Large intestine (tissue), 12 donors: ENCODE measurements at places on chromosomes 13 and 19. TPM values are rescaled to one million over a fixed set of nuclear protein-coding genes. Genes with fewer than 3 reads are reported as not detected.

DNA sequence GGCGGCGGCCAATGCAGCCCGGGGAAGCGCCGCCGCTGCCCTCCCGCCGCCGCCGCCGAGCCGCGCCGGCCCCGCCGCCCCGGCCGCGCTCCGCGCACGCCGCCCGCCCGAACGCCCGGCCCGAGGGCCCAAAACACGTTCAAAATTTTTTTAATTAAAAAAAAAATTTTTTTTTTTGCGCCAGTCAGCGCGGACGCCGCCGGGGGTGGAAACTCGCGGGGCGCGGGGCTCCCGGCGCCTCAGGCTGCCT lies 468 bp downstream of the HMGB1 start:
- H3K36me3 ChIP-seq = peaks cover 11% of the 10 kb centered on the region
- H3K4me1 ChIP-seq = peaks cover 13% of the 10 kb centered on the region
- no peak for DNase-seq
- peak overlapping the region; percentile 79 for H3K27ac ChIP-seq
- peak overlapping the region; percentile 45 for H3K4me3 ChIP-seq

GRCh38 chr13:74889321-74889720 lies 592.6 kb downstream of the TBC1D4 start:
- DNase-seq = no peak
- no peaks in the 10 kb centered on the region for H3K27me3 ChIP-seq
- H3K36me3 ChIP-seq = no peaks in the 10 kb centered on the region
- H3K4me3 ChIP-seq = no peak overlapping the region
- no peaks in the 10 kb centered on the region for H3K4me1 ChIP-seq

GRCh38 chr13:83592095-83592494 lies 290.2 kb downstream of the SLITRK1 start:
- no peaks in the 10 kb centered on the region for H3K27me3 ChIP-seq
- H3K4me1 ChIP-seq = no peaks in the 10 kb centered on the region
- H3K4me3 ChIP-seq = no peak overlapping the region
- H3K27ac ChIP-seq = no peak overlapping the region

GRCh38 chr13:51796546-51796945 lies 7.4 kb downstream of the DHRS12 start:
- peaks cover 2% of the 10 kb centered on the region for H3K4me1 ChIP-seq
- no peak overlapping the region for H3K4me3 ChIP-seq
- peaks cover 4% of the 10 kb centered on the region for H3K36me3 ChIP-seq
- no peaks in the 10 kb centered on the region for H3K27me3 ChIP-seq
- DNase-seq = no peak

GRCh38 chr13:25980255-25980654 lies 71.6 kb downstream of the SHISA2 start:
- H3K4me1 ChIP-seq = no peaks in the 10 kb centered on the region
- no peak overlapping the region for H3K27ac ChIP-seq
- peaks cover 16% of the 10 kb centered on the region for H3K27me3 ChIP-seq
- no peaks in the 10 kb centered on the region for H3K36me3 ChIP-seq
- no peak overlapping the region for H3K4me3 ChIP-seq
- no peak for DNase-seq

- H3K27me3 ChIP-seq = no peaks in the 10 kb centered on the region
- H3K4me3 ChIP-seq = no peak overlapping the region
- H3K27ac ChIP-seq = no peak overlapping the region
Measured at GRCh38 chr13:87777387-87777786, 106.2 kb downstream of the SLITRK5 start.

GRCh38 chr19:40413291-40413845 lies at the start of gene PRX:
Gene PRX (minus strand): TSS chr19:40413378. CDS start chr19:40407932, 5,446 bp downstream.
- H3K36me3 ChIP-seq = no peaks in the 10 kb centered on the region
- peaks cover 29% of the 10 kb centered on the region for H3K4me1 ChIP-seq
- H3K27ac ChIP-seq = no peak within 1 kb of the TSS
- H3K4me3 ChIP-seq = no peak within 1 kb of the TSS

Gene KLK13
- polyA plus RNA-seq = 0.45 TPM

Gene DZIP1
- 16.9 TPM for polyA plus RNA-seq

DNA sequence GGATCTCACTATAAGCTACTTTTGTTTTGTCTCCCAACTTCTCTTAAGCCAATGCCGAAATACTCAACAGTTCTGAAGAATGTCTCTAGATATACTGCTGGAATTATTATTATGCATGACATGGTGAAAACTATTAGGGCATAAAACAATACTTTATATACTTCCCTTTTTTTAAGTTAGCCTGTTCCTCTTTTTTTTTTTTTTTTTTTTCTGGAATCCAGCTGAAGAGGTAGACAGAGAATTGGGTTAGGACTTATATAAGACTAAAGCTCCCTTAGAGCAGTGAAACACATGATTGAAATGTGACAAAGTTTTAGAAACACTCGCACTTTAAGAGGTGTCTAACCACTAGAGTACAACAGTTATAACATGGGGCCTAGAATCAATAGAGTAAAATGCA lies 850.9 kb upstream of the PCDH9 start:
- no peaks in the 10 kb centered on the region for H3K27me3 ChIP-seq
- DNase-seq = no peak
- H3K36me3 ChIP-seq = no peaks in the 10 kb centered on the region

Gene RAB8A
- 74.1 TPM for polyA plus RNA-seq

DNA sequence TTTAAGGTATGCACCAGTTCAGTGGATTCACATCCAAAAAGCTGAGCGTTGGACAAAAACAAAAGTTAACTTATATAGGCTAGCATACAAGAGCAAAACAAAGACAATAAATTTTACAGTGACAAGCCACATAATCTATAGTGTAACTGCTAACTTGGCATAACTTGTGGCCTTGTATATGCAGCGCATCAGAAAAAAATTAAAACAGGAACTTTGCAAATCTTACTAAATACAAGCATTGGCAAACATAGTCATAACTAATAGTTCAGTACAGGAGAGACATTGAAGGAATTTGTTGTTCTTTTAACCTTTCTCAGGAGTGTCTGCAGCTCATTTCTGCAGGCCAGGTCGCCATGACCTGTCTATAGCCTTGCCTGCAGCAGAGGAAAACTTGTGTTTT lies 54.6 kb downstream of the OR10H4 start:
- DNase-seq = no peak
- H3K27me3 ChIP-seq = no peaks in the 10 kb centered on the region
- H3K4me1 ChIP-seq = peaks cover 6% of the 10 kb centered on the region
- no peaks in the 10 kb centered on the region for H3K36me3 ChIP-seq
- H3K27ac ChIP-seq = no peak overlapping the region

Gene PSG3
- polyA plus RNA-seq = not detected

Gene KASH5
- polyA plus RNA-seq = not detected

DNA sequence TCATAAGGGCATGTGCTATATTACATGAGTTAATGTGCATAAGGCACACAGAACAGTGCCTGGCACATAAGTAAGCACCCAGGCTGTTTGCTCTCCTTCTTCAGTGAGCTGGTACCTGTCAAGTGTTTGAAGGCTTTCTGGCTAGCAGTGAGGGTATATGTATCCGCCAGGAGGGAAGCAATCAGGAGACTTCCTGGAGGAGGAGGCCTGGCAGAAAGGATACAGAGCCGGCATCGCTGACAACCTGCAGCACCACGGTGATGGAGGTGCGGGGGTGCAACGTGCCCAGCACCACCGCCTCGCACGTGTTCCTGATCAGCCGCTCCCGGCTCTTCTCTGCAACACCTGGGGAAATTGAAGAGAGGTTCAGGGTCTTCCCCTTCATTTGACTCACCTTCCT lies 5.5 kb downstream of the EXOSC5 start:
- no peak overlapping the region for H3K27ac ChIP-seq
- no peaks in the 10 kb centered on the region for H3K4me1 ChIP-seq
- DNase-seq = no peak
- no peak overlapping the region for H3K4me3 ChIP-seq
- no peaks in the 10 kb centered on the region for H3K27me3 ChIP-seq

Gene PIN1
- 46.2 TPM for polyA plus RNA-seq

DNA sequence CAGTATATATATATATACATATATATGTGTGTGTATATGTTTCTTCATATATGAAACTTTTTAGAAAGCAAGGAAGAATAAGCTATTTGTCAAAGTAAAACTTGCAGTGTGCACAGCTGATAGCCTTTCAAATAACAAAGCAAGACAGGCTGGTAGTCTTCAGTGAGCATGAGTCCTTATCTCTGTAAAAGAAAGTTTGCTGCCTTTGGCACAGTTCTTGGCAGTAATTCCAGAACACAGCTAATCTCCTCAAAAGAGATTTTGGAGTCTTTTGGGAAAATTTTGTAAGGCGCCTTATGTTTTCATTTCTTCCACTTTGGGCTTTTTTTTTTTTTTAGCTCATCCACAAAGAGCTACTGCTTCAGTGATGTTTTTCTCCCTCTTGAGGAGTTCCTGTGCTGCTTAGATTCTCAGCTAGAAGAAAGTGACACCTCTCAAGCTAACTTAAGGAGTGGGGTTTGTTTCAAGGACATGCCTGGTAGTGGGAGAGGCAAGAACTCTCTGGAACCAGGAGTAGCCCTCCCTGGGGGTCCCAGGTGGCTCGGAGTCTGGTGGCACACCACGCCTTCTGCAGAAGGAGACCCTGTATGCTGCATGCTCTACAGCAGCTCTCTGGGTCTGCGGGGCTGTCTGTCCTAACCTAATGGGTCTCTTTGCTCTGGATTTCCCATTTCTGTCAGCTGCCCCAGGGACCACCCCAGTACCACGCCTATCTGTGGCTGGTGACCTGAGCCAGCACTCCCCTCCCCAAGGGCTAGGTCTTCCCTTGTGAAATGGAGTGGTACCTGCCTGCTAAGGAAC lies 58.8 kb downstream of the TNFRSF19 start:
- no peaks in the 10 kb centered on the region for H3K27me3 ChIP-seq
- no peaks in the 10 kb centered on the region for H3K4me1 ChIP-seq
- no peak for DNase-seq
